ENCODE measurements at places on chromosomes 13 and 19.

GRCh38 chr13:76053181-76053580, 417.1 kb downstream of the LMO7 start:
- DNase-seq = no peak

GRCh38 chr19:6721773-6722172, 1.3 kb upstream of the C3 start:
- no peak for DNase-seq

GRCh38 chr19:56142087-56142787, 1.1 kb downstream of the ZNF444 start:
- DNase-seq = no peak

DNA sequence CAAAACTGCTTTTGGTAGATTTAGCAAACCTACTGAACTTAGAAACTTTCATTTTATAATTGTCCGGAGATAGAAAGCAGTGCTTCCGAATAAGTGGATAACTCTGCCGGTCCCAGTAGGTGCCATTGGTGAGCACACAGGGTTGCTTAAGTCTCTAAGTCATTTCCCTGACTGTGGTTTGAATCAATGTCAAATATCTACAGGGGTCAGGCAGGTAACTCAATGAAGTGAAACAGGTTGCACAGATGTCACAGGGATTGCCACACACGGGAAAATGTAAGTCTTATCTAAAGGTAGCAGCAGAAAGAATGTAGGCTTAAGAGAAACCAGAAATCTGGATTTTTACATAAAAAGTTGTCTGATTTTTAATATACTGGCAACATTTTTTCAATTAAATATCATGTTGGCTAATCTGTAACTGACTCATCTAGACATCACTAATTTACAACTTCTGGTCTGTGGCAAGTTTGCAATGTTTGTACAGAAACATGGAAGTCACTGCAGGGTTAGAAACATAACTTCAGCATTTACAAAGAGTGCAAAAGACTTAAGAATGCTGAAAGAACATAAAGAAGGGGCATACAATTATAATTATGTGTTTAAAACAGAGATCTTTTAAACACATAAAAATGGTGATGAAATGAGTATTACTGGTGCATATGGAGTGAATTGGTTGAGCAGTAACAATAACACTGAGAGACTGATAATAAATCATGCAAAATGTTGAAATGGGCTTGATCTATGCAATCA, 14.3 kb upstream of the LRRC63 start:
- no peak for DNase-seq

DNA sequence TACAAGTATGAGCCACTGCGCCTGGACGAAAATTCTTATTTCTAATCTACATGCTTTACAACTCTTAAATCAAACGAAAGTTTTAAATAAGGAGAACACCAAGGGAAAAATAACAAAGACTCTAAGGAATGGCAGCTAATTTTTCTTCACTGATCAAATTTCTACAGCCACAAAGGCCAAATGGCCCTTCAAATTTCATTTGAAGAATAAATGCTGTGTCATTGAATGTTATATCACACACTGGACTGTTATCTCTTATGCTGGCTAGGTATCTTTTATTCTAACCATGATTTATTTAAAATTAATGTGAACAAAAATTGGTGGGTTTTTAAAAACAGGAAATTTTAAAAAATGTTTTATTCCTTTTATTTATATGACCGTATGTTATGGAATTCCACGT, 14.1 kb downstream of the SMAD9 start:
- no peak for DNase-seq

DNA sequence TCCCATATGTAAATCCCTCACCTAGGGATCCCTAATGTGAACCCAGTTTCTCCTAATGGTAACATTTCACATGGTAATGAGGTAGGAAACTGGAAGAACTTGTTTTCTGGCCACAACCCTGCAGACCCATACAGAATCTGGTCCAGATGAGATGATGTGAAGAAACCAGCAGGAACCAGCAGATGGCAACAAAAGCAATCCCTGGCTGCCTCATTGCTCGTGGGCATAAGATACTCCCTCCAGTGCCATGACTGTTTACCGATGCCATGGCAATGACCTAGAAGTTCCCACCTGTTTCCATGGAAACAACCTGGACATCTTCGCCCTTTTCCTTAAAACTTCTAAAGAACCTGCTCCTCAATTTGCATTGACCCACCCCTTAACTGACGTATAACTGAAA, 1.4 kb upstream of the CD209 start:
- no peak for DNase-seq

DNA sequence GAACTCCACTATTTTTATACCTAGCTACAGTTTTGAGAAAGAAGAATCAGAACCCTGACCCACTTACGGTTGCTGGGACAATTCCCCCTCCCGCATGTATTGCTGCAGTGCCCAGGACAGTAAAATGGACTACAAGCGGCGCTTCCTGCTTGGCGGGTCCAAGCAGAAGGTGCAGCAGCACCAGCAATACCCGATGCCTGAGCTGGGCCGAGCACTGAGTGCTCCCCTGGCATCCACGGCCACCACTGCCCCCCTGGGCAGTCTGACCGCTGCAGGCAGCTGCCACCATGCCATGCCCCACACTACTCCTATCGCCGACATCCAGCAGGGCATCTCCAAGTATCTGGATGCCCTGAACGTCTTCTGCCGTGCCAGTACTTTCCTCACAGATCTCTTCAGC, 46.0 kb downstream of the GARRE1 start:
- no peak for DNase-seq

DNA sequence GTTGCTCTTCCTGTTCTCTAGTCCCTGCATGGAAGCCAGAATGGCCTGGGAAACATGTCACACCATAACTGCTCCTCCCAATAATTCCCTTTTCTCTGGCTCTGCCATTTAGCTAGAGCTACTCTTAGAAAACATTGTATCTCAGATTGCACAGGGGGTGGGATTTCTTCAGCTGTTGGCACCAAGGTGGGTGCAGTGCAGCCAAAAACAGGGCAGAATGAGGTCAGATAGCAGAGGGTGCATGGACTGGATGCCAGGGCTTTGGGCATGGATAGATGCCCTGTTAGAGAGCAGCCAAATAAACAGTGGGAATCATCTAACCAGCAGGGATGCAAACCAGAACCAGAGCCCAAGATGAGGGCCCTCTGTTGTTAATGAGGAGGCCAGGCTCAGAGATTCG, 4.9 kb upstream of the AMER2 start:
- DNase-seq = no peak

- DNase-seq = no peak
Measured at GRCh38 chr19:7356899-7357627, 8.3 kb downstream of the ARHGEF18 start.

DNA sequence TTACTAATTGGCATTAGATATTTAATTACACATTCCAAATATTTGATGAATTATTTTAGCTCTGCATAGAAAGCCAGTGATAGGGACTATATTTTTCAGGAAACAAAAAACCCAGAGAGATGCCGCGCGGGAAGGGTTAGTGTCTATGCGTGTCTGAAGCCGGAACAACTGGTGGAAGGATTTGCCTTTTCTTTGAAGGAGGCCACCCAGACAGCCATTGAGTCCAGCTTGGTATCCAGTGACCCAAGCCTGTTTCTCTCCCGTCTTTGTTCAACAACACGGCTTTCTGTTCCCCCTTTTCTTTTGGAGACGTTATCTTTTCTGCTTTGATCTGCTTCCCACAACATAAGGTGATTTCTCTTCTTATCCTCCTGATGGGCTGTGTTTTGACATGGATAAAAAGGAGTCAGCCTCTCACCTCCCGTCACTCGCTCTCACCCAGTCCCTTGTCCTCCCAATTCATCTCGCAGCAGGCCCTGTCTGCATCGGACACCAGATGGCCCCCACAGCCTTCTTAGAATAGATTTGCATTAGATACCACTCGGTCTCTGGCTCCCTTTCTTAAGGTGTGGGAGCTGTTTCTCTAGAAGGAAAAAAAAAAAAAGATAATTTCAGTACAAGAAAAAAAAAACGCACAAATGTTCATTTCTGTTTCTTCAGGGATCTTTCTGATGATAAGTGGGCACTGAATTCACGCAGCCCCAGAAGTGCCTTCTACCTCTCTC, 361.8 kb downstream of the ZNF536 start:
- no peak for DNase-seq

Data from activated T-helper 1 cell treated with anti-CD3 and anti-CD28 coated beads, Interleukin-2, amount 50 U/mL, for 16 hours (primary cell).